ENCODE measurements at places on chromosomes 7 and 10. TPM values are rescaled to one million over a fixed set of nuclear protein-coding genes. Genes with fewer than 3 reads are reported as not detected.

Gene CLCN1
- polyA plus RNA-seq: not detected

Gene STAG3
- polyA plus RNA-seq: 61.5 TPM

Gene C7orf33
- polyA plus RNA-seq: not detected

Gene NEURL1
- polyA plus RNA-seq: 0.35 TPM
